ENCODE measurements at places on chromosomes 13 and 19.

DNA sequence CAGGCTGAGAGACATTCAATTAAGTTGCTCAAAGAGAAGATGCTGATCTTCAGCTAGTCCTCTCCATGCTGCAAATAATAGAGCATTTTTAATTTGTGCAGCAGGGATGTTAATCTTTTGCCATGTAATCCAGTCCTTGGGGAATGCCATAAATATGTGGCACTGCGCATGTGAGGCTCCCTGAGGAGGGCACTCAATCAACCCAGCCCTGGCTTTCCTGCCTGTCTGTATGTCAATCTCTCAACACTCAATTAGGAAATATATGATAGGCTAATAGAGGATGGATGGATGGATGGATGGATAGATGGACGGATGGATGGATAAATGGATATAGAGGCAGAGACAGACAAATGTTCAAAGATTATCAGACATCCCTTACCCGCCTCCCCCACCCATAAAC is 31.6 kb upstream of the POP4 start:
- no peak for DNase-seq

GRCh38 chr19:35105411-35106290 is 10.0 kb upstream of the FXYD3 start:
- DNase-seq = no peak

- no peak for DNase-seq
Observed at GRCh38 chr13:90154311-90154960, 1193.1 kb upstream of the MIR17HG start.

DNA sequence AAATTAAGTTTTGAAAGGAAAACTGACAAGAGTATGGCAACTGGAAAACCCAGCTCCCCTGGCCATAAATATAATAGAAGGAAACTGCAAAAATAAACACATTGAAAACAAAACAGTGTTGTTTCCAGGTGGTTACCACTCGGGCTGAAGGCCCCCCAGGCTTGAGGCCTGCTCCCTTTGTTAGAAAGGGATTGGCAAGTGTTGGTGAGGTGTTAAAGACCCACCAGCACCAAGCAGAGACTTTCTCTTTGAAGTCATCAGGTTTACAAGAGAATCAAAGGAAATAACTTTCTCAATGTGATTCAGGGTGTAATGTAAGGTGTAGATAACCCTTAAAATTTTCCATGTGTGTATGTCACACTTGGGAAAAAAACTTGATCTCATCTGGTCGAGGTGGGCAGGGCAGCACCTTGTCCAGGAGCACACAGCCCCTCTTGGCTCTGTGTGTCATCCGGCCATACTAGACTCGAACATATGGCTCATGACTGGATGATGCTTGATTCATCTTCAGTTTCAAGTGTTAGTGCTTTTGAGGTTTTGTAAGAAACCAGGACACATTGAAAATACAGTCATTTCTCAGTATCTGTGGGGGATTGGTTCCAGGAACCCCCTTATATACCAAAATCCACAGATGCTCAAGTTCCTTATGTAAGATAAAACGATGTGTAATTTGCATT is 7.8 kb downstream of the ACTN4 start:
- no peak for DNase-seq

- no peak for DNase-seq
Observed at GRCh38 chr19:49749055-49749716, 13.9 kb downstream of the TSKS start.

DNA sequence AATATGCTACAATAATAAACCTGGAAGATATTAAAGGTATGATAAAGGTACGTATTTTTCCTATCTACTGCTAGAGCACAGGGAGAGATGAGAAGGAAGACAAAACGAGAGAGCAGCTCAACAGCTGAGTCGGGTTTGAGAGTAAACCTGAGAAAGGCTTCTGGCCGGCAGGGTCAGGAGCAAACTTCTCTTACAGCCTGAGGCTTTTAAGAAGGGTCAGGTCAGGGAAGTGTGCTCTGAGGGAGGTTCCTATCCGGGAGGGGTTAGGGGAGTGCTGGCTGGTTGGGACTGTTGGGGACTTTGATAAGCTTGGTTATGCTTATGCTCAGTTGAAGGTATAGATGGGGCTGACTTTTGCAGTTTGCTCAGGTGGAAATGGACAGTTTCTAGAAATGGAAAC is 77.7 kb upstream of the PRR20A start:
- DNase-seq = no peak

GRCh38 chr13:52366291-52366690 is 39.7 kb downstream of the THSD1 start:
- no peak for DNase-seq

DNA sequence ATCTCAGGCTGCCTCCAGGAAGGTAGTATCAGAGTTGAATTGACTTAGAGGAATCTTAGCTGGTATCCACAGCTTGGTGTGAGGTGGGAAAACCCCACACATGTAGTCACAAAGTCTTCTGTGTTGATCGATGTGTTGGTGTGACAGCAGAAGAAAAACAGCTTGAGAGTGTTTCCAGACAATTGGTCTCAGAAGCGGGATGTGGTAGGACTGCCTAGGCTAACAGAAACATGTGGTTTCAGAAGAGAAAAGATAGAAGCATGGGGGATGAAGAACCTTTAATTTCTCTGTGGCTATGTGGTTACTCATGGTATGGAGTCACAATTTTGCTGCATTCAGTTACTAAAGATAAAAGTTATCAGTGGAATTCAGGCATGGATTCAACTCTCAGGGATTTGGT is 134.7 kb upstream of the SLITRK5 start:
- no peak for DNase-seq

DNA sequence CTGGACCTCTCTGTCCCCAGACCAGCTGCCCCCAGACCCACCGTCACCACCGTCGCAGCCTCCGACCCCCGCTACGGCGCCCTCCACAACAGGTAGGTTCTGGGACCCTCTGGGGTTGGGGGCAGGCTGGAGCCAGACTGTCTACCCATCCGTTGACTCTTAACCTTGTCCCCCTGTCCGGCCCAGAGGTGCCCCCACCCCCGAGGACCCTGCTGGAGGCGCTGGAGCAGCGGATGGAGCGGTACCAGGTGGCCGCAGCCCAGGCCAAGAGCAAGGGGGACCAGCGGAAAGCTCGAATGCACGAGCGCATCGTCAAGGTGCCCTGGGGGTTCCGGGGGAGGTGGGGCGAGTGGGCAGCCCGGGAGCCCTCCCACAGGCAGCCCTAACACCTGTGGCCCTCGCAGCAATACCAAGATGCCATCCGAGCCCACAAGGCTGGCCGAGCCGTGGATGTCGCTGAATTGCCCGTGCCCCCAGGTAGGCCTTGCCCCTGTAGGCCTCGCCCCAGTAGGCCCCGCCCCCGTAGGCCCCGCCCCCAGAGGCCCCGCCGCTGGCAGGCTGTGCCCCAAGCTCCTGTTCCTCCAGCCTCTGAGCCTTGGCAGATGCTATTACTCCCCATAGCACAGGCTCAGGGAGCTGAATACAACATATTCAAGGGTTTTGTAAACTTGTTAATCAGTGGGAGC is 12.9 kb downstream of the CC2D1A start:
- DNase-seq = no peak

- no peak for DNase-seq
Observed at GRCh38 chr13:69935043-69935442, 172.6 kb upstream of the ATXN8OS start.

DNA sequence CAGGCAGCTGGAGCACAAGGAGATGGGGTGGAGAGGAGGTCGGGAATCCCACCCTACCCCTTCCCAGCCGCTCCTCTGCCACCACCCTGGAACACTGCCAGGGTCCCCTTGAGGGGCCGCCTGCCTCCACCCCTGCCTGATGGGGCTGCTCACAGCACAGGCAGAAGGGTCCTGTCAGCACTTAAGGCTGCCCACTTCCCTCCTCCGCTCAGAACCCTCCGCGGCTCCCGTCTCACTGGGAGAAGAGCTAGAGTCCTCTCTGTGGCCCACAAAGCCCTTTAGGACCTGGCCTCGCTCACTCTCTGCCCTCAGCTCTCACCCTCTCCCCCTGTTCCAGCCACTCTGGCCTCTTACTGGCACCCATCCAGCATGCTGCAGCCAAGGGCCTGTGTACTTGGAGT is 3.4 kb upstream of the POLD1 start:
- no peak for DNase-seq

Measured in activated naive CD4-positive, alpha-beta T cell (primary cell).